HFFc6 (cell line): ENCODE measurements at places on chromosomes 5 and 9. TPM values are rescaled to one million over a fixed set of nuclear protein-coding genes. Genes with fewer than 3 reads are reported as not detected.

GRCh38 chr5:9513827-9514226 lies 32.0 kb downstream of the SEMA5A start:
- peaks cover 27% of the 10 kb centered on the region for H3K4me1 ChIP-seq
- H3K4me3 ChIP-seq: no peak overlapping the region
- DNase-seq: peak; percentile 53
- H3K27me3 ChIP-seq: no peaks in the 10 kb centered on the region
- peaks cover 1% of the 10 kb centered on the region; the same call in 1 of the 2 replicates for H3K36me3 ChIP-seq

GRCh38 chr5:138951091-138951985 lies 76.2 kb upstream of the LRRTM2 start:
- no peak overlapping the region for H3K4me3 ChIP-seq
- no peak for DNase-seq
- H3K36me3 ChIP-seq: no peaks in the 10 kb centered on the region
- H3K27me3 ChIP-seq: peaks cover 3% of the 10 kb centered on the region
- H3K4me1 ChIP-seq: 0 out of 2 replicates have a peak, but pooled peaks cover 5% of the 10 kb centered on the region
- no peak overlapping the region for H3K27ac ChIP-seq

GRCh38 chr9:131704141-131704983 lies 35.5 kb downstream of the RAPGEF1 start:
- DNase-seq: no peak
- H3K27ac ChIP-seq: no peak overlapping the region
- no peak overlapping the region for H3K4me3 ChIP-seq
- peaks cover 5% of the 10 kb centered on the region; the same call in 1 of the 2 replicates for H3K27me3 ChIP-seq
- H3K36me3 ChIP-seq: peaks cover 6% of the 10 kb centered on the region

The ETF1 gene
- total RNA-seq: 139 to 148 TPM (median 141 TPM) in 3 replicates

The KCNN2 gene
- 14.4 to 46.6 TPM (median 15.2 TPM) in 3 replicates for total RNA-seq

The RANBP6 gene
- 23.5 to 32.2 TPM (median 25.6 TPM) in 3 replicates for total RNA-seq

The PRDM9 gene
- not detected in 3 replicates for total RNA-seq

DNA sequence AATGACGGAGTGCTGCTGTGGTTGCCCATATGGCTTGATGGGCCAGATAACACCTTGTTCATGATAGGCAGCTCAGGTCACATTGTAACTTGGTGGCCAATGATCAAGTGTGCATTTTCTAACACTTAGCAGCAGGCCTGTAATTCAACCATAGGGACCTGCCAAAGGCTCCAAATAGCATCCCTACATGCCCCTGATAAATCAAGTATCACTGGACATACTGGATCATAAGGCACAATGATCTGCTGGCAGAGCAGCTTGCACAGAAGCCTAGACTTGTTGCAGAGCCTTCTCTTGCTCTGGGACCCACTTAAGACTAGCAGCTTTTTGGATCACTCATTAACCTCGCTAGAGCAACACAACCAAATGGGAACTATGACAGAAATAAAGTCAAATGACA lies 46.0 kb upstream of the ISOC1 start:
- peaks cover 2% of the 10 kb centered on the region; the same call in 1 of the 2 replicates for H3K27me3 ChIP-seq
- DNase-seq: no peak
- H3K27ac ChIP-seq: no peak overlapping the region
- H3K36me3 ChIP-seq: no peaks in the 10 kb centered on the region
- no peak overlapping the region for H3K4me3 ChIP-seq
- H3K4me1 ChIP-seq: no peaks in the 10 kb centered on the region

DNA sequence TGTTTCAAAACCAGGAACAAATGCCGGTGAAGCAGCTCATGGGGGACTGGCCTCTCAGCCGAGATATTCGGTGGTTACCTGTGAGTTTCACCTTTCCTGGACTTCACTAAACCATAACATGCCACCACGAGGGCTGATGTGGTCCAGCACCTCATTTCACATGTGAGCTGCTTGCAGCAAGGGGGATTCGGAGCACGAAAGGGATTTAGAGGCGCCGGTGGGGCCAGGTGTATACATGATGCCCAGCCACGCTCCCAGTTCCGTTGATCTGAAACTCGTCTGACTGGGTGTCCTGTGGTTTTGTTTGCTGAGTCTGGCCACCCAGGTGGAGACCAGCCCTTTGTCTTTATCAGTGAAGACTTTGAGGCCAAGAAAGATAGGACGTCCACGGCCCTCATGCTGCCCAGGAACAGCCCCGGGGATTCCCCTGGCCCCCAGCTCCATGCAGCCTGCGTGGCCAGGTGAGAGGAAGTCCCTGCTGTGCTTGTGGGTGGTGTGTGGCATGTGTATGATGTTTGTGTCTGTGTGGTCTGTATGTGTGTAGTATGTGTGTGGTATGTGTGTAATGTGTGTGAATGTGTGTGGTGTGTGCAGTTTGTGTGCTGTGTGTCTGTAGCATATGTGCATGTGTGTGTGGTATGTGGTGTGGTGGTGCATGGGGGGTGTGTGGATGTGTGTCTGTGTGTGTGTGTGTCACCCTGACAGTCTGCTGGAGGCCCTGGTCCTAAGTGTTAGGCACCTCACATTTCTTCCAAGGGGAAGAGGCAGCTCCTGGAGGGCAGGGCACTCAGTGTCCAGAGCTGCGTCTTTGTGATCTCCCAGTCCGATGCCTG lies 23.4 kb downstream of the PHF2 start:
- peaks cover 2% of the 10 kb centered on the region; the same call in 1 of the 2 replicates for H3K36me3 ChIP-seq
- peaks cover 2% of the 10 kb centered on the region; the same call in 1 of the 2 replicates for H3K27me3 ChIP-seq
- no peak for DNase-seq
- no peak overlapping the region for H3K4me3 ChIP-seq

DNA sequence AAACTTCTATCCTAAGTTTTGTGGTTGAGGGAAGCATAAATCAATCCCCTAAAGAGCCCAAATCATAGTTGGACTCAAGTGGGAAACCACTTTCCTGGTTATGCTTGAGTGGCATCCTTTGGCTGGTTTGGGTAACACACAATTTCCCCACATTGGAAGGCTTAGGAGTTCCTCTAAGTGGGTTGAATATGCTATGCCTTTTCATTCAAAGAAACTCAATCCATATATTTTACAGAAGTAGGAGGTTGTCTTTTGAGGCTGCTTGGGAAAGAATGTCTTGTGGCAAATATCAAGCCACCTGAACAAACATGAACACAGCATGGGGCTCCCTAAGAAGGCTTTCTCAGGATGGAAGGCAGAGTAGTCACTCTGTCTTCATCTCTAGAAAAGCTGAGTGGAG lies 121.1 kb downstream of the SPATA31D1 start:
- DNase-seq: no peak
- H3K4me3 ChIP-seq: no peak overlapping the region
- H3K4me1 ChIP-seq: no peaks in the 10 kb centered on the region

- H3K27ac ChIP-seq: no peak overlapping the region
- peaks cover 24% of the 10 kb centered on the region; the same call in 1 of the 2 replicates for H3K4me1 ChIP-seq
- H3K27me3 ChIP-seq: peaks cover 2% of the 10 kb centered on the region; the same call in 1 of the 2 replicates
- H3K4me3 ChIP-seq: no peak overlapping the region
- no peaks in the 10 kb centered on the region for H3K36me3 ChIP-seq
These were observed 204.1 kb downstream of the DEPDC1B start for GRCh38 chr5:60495644-60496520.

- H3K4me1 ChIP-seq: peaks cover 18% of the 10 kb centered on the region
- no peak for DNase-seq
- no peak overlapping the region for H3K27ac ChIP-seq
These were observed 98.6 kb downstream of the SPOCK1 start for GRCh38 chr5:137400571-137400970.
